Lower lobe of right lung (tissue), 2 donors: ENCODE measurements at places on chromosomes 6 and 20. TPM values are rescaled to one million over a fixed set of nuclear protein-coding genes. Genes with fewer than 3 reads are reported as not detected.

- peak overlapping the region; percentile 63 for H3K4me3 ChIP-seq
- H3K4me1 ChIP-seq: peaks cover 17% of the 10 kb centered on the region
- peaks cover 23% of the 10 kb centered on the region for H3K27me3 ChIP-seq
- H3K27ac ChIP-seq: no peak overlapping the region
- DNase-seq: no peak
Measured at GRCh38 chr6:90610301-90610750, 23.5 kb upstream of the MAP3K7 start.

The HLA-G gene
- 1.8 TPM for total RNA-seq

DNA sequence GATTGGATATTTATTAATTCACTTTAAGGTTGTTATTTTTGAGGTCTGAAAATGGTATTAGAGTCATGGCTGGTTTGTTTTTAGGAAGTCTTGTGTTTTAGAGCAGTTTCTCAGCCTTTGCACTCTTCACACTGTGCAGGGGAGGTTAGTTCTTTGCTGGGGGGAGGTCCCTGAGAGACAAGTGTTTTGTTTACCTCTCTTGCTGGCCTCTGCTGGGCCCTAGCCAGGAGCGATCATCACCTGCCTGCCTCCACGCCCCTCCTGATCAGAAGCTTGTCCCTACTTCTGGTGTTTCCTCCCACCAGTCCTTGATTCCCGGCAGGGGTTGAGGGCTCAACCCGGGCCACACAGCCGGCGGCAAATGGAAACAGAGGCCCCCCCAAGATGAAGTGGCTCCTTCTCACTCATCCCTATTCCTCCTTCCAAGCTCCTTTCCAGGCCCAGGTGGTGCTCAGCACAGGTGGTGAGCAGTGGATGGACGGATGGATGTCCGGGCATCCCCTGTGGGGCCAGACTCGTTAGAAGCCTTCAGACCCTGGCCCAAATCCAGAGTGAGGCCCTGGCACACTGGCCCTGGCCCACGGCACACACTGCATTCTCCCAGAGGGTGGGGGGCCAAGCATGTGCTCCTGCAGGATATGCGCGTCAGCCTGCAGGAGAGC lies 51.3 kb downstream of the GRM4 start:
- no peaks in the 10 kb centered on the region for H3K4me1 ChIP-seq
- no peak overlapping the region for H3K27ac ChIP-seq
- no peak for DNase-seq
- no peaks in the 10 kb centered on the region for H3K36me3 ChIP-seq

- H3K27me3 ChIP-seq: no peaks in the 10 kb centered on the region
- peaks cover 3% of the 10 kb centered on the region for H3K4me1 ChIP-seq
- no peak for DNase-seq
- H3K36me3 ChIP-seq: no peaks in the 10 kb centered on the region
- no peak overlapping the region for H3K4me3 ChIP-seq
- H3K27ac ChIP-seq: no peak overlapping the region
Measured at GRCh38 chr6:136410201-136411024, 120.8 kb upstream of the BCLAF1 start.

- DNase-seq: no peak
- H3K4me1 ChIP-seq: no peaks in the 10 kb centered on the region
- no peak overlapping the region for H3K4me3 ChIP-seq
Measured at GRCh38 chr6:42702200-42702599, 20.2 kb downstream of the PRPH2 start.

DNA sequence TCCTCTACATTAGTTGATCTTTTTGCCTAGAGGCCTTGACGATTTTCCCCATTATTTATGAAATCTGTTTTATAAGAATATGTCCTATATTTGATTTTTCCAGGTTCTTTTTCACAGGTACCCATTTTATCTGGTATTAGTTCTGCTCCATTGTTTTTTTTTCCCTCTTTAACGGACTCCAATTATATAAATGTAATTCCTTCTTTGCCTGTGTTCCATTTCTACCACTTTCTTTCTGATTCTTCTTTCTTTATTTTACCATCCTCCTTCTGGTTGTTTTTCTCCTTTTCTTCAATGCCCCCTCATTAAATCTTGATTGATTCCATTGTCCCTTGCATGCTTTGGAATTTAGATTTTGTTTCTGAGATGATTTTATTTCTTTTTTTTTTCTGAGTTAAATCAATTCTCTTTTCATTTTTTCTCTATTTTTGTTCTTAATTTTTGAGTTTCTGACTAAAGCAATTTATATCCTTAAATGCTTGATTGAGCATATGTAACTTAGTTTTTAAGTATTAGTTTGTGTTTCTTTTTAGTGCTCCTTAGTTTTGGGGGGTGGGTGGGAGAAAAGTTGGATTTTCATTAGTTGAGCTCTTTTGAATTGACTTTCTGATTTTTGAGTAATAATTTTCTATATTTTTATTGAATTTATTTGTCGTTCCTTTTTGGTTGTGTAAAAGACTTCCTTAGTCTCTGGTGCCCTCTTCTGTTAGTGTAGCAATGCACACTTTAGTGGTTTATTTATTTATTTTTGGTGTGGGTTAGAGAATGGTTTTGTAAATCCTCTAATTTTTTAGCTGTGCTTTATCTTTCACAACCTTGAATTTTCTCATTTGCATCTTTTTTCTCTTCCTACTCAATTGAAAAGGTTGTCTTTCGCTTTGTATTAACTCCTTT lies 140.8 kb downstream of the FARS2 start:
- no peak overlapping the region for H3K27ac ChIP-seq
- H3K4me3 ChIP-seq: no peak overlapping the region
- no peaks in the 10 kb centered on the region for H3K27me3 ChIP-seq
- no peak for DNase-seq

DNA sequence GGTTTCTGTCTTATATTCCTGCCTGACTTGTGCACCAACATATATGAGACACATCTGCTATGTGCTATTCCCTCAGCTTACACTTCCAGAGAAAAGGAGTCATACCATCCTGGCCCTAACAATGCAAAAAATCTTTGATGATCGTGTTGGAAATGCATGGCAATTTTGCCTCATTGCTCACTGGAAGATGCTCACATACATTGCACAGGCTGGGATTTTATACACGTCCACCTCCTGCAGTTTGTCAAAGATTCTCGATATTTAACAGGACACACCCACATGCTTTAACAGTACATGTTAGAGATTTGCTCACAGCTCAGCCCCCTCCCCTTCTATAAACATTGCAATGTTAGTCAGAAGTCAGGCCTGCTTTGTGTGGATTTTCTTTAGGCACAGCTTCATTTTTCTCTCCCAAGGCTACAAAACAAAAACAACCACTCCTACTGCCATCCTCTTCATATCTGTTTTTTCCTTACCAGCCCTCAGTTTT lies 66.1 kb downstream of the ADGB start:
- no peaks in the 10 kb centered on the region for H3K4me1 ChIP-seq
- no peak overlapping the region for H3K4me3 ChIP-seq
- no peak overlapping the region for H3K27ac ChIP-seq
- no peaks in the 10 kb centered on the region for H3K27me3 ChIP-seq

DNA sequence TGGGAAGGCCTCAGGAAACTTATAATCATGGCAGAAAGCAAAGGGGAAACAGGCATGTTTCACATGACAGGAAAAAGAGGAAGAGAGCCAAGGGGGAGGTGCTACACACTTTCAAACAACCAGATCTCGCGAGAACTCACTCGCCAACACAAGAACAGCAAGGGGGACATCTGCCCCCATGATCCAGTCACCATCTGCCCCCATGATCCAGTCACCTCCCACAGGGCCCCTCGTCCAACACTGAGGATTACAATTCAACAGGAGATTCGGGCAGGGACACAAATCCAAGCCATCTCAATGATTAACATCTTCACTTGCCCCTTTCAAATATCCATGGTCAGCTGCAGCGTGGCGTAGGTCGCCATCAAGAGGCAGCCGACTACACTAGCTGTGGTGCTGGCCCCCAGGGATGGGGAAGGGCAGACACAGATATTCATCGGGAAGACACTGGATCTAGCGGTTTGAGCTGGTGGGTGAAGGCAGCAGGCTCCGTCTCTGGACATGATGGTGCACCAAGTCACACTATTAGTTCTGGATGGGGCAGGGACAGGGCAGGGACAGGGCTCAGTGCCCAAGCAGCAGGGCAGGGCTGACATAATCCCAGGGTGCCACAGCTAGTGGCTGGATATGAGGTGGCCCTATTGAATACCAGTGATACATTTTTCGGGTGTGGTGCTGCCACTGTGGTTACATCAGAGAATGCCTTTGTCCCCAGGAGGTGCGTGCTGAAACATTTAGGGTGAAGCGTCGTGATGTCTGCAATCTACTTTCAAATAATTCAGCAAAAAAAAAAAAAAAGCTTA lies 31.6 kb downstream of the TUBB2B start:
- no peak overlapping the region for H3K4me3 ChIP-seq
- no peaks in the 10 kb centered on the region for H3K36me3 ChIP-seq
- H3K27me3 ChIP-seq: no peaks in the 10 kb centered on the region
- DNase-seq: no peak

The SPDEF gene
- 3.5 TPM for total RNA-seq

The TPBG gene
- 10.8 TPM for total RNA-seq
